ENCODE measurements at places on chromosomes 2 and 18. TPM values are rescaled to one million over a fixed set of nuclear protein-coding genes. Genes with fewer than 3 reads are reported as not detected.
A peak's percentile ranks its signal among the peaks of the same experiment; 100 is the strongest.

DNA sequence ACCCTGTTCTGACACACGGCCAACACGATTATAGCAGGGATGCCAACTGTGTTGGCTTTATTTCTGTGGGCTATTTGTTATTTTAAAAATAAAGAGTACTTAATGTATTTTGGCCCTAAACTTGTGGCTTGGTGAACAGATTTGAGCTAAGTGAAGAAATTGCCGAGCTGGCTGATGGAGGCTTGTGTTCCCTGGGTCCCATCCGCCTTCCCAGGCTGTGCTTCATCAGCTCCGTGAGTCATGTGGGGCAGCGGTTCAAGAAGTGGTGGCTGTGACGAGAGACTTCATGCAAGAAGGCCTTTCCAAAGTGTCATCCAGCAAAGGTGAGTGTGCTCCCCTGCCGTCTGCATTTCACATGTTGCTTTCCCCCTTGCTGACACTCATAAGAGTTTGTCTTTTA, 73.6 kb upstream of the NCK2 start:
- no peak for DNase-seq

- no peak for DNase-seq
Measured at GRCh38 chr18:8777846-8778245, 72.5 kb downstream of the MTCL1 start.

- DNase-seq: no peak
Measured at GRCh38 chr2:85378257-85378656, 23.7 kb downstream of the ELMOD3 start.

DNA sequence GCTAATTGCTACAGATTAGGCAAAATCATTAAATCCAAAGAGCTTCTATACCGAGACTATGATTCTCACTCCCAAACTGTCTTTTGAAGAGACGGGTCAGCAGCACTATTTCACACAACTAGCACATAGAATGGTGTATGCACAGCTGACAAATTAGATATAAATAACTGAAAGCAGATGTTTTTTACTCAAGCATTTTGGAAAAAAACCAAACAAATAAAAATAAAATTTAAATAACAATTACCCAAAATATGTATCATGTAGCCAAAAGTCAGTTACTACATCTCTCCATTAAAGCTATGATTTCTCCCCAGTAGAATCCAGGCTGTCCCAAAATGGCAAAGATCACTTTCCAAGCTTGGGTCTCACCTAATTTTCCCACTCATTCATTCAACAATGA, 107.9 kb downstream of the TMEM163 start:
- no peak for DNase-seq

DNA sequence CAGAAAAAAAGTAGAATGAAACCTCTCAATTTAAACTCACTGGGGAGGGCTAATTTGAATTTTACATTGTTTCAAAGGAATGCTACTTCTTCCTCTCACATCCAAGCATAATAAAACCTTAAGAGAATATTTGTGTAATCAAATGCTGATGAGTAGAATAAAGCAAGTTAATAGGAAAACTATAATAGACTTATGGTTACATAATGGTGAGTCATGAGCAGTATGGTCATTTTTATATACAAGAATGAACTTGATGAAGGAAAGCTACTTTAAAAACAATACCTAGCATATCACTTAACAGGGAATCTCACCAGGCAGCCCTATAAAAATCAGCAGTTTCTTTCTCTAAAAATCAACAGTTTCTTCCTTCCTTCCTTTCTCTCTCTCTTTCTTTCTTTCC, 80.3 kb downstream of the VSNL1 start:
- DNase-seq: no peak

DNA sequence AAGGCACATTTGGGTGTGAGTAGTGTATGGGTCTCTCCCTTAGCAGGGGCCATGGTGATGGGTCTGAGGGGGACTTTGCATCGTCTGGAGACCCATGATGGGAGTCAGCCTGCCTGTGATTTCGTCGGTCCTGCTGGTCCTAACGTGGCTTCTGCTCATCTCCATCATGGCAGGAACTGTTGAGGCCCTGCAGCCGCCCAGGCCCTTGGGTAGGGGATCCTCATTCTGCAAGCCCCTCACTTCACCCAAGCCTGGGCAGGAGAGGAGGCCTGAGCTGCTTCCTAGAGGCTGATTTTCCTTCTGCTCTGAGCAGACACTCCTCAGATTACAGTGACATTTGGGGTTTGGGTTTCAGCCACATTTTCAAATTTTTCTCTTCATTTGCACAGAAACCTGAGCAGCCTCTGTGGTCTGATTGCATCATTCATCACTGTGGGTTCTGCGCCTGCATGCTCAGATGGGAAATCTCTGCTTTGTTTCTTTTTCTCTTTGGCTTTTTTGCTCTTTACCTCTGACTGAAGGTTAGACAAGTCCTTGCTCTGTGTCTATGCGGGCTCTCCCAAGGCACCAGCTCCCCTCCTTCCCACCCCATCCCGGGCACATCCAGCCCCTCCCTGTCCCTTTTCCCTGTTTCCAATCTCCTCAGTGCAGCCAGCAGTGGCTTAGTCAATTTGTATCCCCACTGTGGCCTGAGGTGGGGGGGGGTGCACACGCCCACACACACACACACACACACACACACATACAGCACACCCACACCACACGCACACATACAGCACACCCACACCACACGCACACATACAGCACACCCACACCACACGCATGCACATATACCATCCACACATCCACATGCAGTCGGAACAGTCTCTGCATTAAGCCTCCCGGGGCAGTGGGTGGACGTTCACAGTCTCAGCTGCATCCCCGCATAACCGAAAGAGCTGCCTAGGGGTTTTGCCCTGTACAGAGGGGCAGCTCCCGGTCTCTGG, 305.4 kb upstream of the HS6ST1 start:
- DNase-seq: peak; percentile 30

DNA sequence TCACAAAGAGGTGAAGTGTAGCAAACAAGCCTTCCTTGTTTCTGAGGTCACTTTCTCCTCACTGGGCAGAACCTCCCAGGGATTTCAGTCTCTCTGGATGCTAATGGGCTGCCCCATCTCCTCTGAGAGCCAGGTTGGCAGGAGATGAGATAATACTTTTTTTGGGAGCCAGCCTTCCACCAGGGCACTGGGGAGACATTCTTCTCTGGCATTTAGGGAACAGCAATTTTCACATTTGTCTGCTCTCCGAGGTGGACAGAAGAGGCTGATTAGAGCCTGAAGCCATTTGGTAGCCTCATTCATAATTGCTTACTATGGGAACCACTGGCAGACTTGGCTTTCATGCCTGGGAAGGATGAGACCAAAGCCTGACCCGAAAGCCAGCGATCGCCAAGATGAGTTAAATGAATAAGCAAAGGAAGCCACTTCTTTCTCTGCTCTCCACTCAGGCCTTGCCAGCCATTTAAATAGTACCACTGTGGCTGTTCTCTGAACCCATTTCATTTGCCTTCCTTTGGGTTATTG, 70.1 kb downstream of the NRP2 start:
- DNase-seq: no peak

- no peak for DNase-seq
Measured at GRCh38 chr2:1306014-1306686, 107.1 kb upstream of the TPO start.

DNA sequence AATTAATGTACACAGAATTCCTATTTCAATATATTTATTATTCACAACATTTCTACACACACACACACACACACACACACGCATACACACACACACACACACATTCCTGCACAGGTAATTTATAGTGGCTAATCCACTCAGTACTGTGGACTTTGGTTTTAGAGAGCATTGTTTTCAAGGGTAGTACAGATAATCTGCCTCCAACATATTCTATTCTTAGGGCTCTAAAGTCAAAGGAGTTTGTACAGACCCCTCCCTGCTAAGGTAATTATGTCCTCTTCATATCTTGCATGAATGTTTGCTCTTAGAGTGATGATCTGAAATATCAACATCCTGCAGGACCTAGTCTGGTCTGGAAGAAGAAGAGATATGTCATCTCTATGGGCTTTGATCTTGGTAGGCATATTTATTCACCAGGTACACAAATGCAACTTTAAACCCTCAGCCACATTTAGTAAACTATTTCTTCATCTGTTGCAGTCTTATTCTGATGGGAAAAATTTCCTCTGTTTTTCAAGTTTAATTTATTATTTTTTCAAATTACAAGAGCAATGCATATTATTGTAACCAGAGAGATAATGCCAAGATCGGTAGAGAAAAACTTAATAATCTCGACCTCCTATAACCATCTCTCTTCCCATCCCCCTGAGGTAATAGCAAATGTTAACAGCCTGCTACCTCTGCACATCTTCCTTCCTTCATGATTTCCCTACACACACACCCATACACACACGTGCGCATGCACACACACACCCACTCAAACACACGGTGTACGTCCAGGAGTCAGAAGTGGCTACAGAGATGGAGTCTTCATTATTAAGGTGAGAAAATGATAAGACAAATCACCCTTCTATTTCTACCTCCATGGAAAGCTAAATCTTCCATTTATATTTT, 18.3 kb upstream of the POLE4 start:
- no peak for DNase-seq

- no peak for DNase-seq
Measured at GRCh38 chr2:147663962-147664361, 180.9 kb upstream of the ACVR2A start.

- peak; percentile 24 for DNase-seq
Measured at GRCh38 chr2:15385184-15385583, 175.9 kb downstream of the NBAS start.

DNA sequence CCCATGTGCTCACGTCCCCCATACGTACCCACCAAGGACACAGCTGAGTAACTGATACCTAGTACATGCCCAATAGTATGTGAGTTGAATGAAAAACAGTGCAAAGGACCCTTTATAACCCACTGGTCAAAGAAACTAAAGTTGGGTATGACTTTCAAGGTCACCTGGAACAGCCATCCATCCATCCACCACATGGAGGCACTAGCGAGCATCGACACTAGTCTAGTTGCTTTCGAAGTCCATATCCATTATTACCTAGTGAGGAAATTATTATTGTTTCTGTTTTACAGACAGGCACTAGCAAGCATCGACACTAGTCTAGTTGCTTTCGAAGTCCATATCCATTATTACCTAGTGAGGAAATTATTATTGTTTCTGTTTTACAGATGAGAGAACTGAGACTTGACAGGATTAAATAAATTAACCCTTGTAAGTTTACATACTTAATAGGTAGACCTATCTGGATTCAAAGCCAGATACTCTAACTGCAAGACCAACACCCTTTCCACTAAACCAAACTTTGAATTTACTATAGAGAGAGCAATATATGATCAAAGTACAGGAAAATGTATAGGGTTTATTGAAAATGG, 233.7 kb downstream of the METTL4 start:
- peak; percentile 42 for DNase-seq

- DNase-seq: peak; percentile 24
Measured at GRCh38 chr2:240500561-240501423, 57.0 kb downstream of the ANKMY1 start.

DNA sequence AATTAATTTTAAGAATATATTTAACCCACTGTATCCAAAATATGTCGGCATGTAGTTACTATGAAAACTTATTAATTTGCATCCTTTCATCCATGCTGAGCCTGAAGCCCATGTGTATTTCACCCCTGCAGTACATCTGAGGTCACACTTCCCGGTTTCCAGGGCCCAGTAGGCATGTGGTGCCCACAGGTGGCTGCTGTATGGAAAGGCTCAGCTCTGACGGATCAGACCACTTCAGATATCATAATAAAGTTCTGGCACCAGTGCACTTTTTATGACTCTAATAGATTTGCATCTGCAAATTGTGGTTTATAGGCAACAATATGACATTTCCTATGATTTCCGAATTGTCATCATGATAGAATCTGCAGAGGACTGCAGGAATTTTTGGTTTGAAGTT, 22.5 kb downstream of the SH3RF3 start:
- DNase-seq: no peak

DNA sequence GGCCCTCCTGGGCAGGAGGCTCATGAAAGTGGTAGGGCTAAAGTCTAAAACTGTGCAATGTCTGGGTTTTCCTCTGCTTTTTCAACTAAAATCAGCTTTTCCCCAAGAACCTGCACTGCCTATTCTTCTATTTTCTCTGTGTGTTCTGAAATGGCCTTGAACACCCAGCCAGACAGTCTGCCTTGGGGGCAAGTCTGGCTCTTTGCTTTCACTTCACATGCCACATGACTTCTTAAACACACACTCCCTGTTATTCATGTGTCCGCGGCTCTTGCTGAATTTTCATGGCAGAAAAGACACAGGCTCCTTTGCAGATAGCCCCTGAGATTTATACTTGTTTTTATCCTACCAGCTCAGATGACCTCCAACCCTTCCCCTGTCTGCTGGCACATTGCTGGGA, 10.6 kb upstream of the RPIA start:
- no peak for DNase-seq

- DNase-seq: peak; percentile 15
Measured at GRCh38 chr2:21372654-21373053, 248.9 kb downstream of the TDRD15 start.

DNA sequence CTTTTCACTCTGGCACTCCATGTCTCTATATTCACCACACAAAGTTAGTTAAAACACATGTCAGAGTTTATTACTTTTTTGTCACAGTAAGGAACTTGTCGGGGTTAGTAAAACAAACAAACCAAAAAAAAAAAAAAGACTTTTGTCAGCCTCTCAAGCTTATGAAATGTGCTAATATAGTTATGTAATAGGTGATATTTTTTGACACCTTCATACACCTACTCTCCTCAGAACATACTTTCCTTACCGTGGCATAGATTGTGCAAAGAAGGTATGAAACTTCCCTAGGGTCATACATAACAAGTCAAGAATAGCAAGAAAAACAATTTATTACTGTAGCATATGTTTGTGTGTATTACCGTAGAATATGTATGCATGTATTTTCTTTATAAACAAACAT, 633.3 kb downstream of the CNTNAP5 start:
- no peak for DNase-seq

DNA sequence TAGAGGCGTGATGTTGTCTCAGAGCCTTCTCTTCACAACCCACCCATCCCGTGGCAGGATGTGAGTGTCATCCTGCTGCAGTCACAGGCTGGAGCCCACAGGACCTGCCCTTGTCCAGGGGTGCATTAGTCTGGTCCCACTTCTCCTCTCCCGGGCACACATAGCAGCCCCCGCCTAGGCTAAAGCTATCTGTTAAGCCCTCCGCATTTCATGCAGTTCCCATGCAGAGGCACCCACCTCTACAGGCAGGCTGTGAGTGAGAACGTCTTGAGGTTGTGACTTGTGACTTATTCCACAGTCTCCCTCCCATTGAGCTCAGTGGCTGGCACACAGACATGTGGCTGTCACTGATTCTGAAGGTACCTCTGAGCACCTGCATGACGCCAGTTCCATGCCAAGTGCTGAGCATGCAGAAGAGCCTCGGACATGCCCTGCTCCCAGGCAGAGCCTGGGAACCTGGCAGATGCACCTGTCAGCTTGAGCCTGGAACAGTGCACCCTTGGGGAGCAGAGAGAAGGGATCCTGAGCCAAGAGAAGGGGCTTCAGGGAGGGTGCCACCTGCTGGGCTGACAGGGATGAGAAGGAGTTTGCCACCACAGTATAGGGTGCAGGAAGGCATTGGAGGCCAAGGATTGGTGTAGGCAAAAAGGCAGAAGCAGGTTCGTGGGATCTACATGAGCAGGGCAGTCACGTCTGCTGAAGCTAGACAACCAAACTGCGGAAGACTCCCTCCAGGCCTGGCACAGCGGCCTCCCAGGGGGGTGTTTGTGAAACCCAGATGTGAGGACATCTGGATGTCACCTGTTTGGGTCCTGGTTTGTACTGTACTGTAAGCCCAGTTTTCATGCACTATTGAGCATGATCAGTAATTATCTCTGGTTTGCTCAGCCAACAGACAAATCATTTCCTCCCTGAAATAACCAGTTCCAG, 213.6 kb downstream of the GLI2 start:
- peak; percentile 46 for DNase-seq

PPM1G gene
- 44.6 TPM for total RNA-seq

RPIA gene
- total RNA-seq: 68.3 TPM

STEAP3 gene
- total RNA-seq: 5.3 TPM

MAPRE3 gene
- total RNA-seq: 19.9 TPM

TCF4 gene
- total RNA-seq: 187 TPM

HOXD13 gene
- total RNA-seq: not detected

DSG3 gene
- total RNA-seq: 0.73 TPM
